ENCODE measurements at places on chromosomes 12 and 14.

GRCh38 chr14:61476754-61477410, 155.5 kb downstream of the PRKCH start:
- DNase-seq, result no peak

DNA sequence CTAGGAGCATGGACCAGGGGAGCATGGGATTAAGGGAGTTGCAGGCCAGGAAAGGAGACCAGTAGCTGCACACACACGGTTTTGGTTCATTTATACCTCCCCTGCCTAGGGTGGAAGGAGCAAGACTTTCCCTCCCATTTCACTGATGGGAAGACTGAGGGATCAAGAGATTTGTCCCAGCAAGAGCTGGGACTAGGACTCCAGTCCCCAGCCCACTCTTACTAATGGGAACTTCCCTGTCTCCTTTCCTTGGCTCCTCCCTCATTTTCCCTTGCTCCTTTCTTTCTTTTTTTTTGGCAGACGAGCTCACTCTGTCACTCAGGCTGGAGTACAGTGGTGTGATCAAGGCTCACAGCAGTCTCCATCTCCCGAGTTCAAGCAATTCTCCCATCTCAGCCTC, 13.0 kb downstream of the SCNN1A start:
- no peak for DNase-seq

DNA sequence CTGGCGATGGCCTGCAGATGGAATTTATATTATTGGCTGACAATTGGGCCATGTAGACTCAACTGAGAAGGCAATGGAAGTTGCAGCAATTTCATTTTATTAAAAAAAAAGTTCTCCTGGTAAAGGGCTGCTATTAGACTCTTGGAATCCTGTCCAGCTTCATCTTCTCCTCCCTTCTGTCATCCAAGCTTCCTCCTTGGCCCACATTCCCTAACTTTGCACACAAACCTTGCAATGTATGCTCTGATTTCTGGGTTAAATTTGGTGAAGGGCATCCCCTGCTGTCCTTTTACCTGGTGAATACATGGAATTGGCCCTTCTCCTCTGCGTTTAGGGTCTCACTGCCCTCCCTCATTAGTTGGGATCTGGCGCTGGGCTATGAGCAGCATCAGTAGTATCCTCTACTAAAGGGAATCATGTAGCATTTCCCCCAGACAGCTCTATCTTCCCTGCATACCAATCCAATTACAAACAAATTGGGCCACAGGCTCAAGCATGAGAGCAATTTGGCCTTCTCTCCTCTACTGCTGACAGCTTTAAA, 336.9 kb downstream of the BMP4 start:
- DNase-seq, result no peak

DNA sequence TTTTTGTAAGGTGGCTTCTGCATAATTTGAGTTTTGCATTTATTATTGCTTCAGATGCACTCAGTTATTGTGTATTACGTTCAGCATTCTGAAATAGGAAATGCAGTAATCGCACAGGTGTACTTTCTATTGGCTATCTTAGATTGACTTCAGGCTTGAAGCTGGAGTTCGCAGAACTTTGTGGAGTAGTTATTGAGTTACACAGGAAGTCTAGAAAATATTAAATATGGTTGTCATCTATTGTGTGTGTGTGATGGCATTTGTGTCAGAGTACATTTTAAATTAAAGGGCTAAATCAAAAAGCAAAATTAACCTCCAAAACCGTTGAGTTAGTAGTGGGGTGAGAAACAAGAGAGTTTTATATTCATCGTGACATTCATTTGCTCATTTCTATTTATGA, 2.7 kb downstream of the ARID2 start:
- no peak for DNase-seq

DNA sequence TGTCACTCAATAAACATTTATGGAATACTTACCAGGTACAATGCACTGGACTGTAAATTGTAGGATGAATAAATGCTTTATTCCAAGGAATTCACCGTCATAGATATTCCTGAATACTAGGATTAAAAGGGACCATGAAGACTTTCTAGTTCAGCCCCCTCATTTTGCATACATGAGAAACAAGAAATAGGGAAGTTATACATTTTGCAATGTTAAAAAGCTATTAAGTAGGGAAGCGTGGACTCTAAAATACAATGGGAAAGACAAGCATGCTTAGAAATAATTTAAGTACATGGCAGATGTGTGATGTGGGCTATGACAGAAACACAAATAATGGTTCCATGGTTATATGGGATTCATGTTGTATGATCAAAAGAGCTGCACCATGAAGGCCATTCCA, 89.4 kb upstream of the SYT10 start:
- no peak for DNase-seq

DNA sequence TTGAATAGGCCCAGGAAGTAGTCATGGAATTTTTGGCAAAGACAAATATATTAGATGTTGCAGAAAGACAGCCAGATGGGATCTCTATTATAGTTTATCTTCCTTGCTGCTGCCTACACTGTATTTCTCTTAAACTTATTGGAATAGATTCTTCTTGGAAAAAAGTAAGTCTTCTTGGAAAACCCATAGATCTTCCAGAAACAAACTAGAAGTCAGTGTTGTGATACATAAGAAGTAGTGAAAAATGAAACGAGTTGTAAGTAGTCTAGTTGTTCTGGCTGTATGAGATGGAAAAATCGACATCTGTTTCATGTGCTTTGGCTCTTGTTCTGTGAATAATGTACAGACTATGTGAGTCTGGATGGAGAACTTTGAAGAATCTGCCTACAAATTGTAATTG, 29.0 kb downstream of the GLIPR1L2 start:
- no peak for DNase-seq

- no peak for DNase-seq
These were observed 250.4 kb downstream of the TMTC2 start for GRCh38 chr12:82937151-82937550.

- DNase-seq, result no peak
These were observed 808 bp downstream of the MSI1 start for GRCh38 chr12:120367924-120368788.

- no peak for DNase-seq
These were observed 4.9 kb upstream of the DCAF4 start for GRCh38 chr14:72921396-72921795.

DNA sequence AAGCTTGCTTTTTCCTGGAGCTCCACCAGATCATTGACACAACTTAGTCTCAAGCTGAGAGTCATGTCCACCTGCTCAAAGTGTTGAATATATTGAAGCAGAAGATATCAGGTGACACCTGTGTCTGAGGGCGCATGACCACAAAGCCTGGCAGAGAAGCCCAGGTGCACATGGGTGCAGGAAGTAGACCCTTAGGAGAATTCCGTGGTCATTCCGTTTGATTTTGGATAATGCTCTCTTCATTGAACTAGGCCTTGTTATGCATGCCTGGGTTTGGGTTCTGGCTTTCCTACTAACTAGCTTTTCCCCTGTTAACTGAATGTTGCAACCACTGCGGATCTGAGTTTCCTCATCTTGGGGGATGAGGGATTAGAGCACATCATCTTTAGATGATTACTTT, 7.1 kb downstream of the ARHGDIB start:
- DNase-seq, result no peak

DNA sequence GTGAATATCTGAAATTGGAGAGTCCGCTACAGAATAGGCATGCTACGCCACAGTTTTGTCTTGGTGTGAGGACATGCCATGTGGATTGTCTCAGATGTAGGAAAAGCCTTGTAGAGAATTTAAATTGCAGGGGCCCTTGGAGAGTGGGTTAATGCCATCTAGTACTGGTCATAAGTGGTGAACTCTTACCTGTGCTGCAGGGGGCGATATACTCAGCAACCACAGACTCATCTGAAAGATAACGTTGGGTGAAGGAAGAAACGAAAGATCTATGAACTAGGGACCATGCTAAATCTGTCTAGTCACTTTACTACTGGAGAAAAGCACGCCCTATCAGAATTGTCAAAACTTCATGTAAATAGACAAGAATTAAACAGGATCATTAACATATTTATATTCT, 33.7 kb upstream of the A2M start:
- no peak for DNase-seq

GRCh38 chr14:72603639-72604038, 290.3 kb downstream of the DPF3 start:
- no peak for DNase-seq

DNA sequence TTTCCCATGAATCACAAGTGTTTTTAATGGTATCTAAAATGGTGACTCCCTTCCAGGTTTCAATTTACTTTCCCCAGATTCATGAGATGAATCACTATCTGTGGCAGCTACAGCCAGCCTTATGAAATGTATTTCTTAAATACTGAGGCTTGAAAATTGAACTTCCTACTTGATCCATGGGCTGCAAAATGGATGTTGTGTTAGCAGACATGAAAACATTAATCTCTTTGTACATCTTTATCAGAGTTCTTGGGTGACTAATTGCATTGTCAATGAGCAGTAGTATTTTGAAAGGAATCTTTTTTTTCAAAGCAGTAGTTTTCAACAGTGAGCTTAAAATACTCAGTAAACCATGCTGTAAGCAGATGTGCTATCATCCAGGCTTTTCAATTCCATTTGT, 250.8 kb downstream of the SLC6A15 start:
- no peak for DNase-seq

- no peak for DNase-seq
These were observed 236.1 kb upstream of the NPAS3 start for GRCh38 chr14:32702562-32702961.

DNA sequence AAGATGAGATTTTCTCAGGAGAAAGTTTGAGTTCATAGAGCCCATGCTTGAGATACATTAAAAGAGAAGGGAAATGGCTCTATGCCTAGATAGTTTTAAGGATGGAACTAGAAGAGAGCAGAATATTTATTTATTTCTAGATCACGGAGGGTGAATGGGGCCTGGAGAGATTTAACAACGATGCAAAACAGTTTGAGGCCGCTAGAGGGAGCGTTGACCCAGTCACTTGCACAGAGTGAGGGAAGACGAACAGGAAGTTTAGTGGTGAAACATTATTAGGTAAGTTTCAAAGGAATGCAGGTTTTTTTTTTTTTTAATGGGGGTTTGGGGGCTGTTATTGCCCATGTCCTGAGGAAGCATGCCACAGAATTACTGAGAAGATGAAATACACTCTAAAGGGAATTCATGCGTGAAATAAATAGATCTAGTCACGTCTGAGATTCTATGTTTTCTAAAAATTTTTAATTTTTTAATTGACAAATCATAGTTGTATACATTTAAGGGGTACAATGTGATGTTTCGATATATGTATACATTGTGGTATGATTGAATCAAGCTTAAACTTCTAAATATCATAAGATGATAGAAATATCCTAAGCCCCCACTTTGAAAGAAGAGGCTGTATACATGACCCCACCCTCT, 14.8 kb upstream of the PPP1R1A start:
- peak; percentile 54 for DNase-seq

DNA sequence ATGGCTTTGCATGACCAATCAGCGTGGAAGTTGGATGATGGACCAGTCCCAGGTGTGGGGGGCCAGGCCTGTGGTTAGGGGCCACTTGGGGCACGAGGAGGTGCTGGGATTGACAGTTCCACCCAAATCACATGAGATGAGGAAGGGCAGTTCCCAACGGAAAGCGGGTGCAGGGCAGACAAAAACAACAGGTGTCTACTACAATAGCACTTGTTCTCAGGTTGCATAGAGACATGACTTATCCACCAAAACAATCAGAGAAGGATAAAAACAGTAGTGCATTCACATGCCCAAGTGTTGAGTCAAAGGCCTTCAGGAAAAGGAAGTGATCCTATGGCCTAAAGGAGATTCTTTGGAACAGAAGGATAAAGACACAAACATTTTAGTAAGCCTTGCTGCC, 14.6 kb upstream of the EIF2B2 start:
- DNase-seq, result no peak

GRCh38 chr12:30936036-30936435, 9.5 kb downstream of the TSPAN11 start:
- DNase-seq, result no peak

DNA sequence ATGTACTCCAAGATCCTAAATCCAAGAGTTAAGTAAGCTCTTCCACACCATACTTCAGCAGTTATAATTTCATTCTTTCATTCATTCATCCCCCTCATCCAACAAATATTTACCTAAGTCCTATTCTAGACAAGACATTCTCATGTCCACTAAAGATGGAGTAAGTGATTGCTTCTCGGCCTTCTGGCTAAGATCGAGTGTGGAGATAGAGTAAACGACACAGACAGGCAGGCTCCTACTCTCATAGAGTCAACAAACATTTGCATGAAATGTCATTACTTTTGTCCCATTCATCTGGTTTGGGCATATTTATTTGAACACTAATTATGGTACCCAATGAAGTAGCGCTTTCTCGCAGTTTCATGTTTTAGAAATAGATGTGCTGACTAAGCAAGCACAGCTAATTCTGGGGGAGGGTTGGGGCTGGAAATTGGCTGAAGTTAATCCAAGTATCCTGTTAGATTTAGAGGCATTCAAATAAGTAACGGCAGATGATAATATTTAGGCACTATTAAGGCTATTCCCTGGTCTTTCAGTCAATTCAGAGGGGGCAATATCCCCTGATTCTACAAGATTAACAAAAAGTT, 176.5 kb downstream of the CEP128 start:
- DNase-seq, result no peak

- DNase-seq, result no peak
These were observed 423.4 kb downstream of the NOVA1 start for GRCh38 chr14:26174395-26174794.

- DNase-seq, result no peak
These were observed 5.0 kb downstream of the AJUBA start for GRCh38 chr14:22977434-22977683.

DNA sequence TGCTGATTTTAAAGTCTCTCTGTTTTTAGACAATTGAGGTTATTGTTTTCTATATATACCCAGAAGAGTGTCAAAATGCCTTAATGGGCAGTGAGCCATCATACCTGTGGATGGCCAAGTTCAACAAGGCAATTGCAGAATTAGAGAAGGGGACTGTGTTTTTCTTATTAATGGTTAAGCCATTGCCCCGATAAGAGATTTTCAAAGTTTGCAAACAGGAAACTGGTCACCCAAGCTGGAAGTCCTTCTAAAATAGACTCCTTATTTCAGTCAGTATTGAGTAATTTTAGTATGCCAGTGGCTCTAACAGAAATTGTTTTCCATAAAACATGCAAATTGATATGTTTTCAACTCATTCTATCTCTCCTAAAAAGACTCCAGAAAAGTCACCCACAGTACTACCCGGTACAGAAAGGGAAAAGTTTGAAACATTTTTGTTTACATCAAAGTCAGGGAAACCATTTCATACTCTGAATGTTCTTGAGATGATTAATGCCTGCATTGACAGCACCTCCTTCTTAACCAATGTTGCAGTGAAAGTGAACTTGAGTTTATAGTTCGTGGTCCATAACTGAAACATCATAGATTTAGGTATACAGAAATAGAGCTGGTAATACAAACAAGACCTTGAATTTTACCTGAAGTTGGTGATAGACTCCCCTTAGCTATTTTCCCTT, 191.1 kb downstream of the TMX1 start:
- no peak for DNase-seq

DNA sequence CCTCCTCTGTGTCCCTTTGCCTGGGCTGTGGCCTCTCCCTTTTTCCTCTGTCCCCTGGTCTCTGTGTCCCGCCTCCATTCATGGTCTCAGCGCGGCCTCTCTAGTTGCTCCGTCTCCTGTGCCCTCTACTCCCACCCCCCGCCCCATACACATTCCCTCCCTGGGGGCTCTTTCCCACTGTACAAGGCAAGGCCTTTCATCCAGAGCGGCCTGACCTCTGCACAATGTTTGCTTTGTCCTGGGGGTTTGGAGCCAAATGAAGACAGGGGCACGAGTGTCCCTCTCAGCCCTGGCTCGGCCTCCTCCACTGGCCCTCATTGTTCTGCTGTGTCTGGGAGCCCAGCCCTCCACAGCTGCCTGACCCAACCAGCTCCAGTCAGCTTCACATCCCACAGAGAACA, 678.6 kb downstream of the BCL11B start:
- DNase-seq, result peak; percentile 72

Data from spinal cord (tissue), 10 donors.